NCI-H460 (cell line): ENCODE measurements at places on chromosomes 11 and 22.

- DNase-seq: no peak
These were observed 2.4 kb downstream of the RPS19BP1 start for GRCh38 chr22:39530116-39530515.

GRCh38 chr22:39349967-39350726 lies at the start of gene SYNGR1:
SYNGR1 (plus strand) TSS chr22:39349991; CDS start chr22:39350011, 20 bp downstream.
- DNase-seq: no peak

DNA sequence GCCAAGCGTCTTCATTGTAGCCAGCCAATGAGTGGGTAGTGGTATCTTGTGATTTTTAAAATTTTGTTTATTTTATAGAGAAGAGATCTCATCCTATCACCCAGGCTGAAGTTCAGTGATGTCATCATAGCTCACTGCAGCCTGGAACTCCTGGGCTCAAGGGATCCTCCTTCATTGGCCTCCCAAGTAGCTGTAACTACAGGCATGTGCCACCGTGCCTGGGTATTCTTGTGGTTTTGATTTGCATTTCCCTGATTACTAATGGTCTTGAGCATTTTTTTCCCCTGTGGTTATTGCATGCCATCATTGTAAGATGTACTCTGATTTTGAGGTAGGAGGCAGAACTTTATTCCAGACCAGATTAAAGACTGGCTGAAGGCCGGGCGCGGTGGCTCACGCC lies 2.4 kb upstream of the DENND6B start:
- no peak for DNase-seq

DNA sequence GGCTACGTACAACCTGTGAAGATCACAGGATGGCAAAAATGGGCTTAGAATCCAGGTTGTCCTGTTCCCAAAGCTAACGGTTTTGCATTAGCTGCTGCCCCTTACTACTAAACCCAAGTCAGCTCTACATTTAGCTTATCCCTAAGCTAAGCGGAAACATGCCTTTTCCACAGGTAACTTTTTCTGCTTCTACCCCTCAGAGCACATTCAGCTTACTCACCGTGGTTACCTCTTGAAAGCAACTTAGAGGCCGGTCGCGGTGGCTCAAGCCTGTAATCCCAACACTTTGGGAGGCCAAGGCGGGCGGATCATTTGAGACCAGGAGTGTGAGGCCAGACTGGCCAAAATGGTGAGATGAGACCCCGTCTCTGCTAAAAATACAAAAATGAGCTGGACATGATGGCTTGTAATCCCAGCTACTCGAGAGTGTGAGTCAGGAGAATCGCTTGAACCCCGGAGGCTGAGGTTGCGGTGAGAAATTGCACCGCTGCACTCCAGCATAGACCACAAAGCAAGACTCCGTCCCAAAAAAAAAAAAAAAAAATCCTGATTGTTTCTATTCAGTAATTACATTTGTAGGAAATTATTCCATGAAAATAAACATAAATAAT lies 790 bp upstream of the TMEM41B start:
- DNase-seq: peak; percentile 5

- DNase-seq: no peak
These were observed 60.2 kb downstream of the SMIM38 start for GRCh38 chr11:69215784-69216415.

GRCh38 chr11:118215262-118215661 lies 9.5 kb downstream of the JAML start:
- no peak for DNase-seq

- DNase-seq: no peak
These were observed 316.3 kb upstream of the LARGE1 start for GRCh38 chr22:34236527-34236926.

- no peak for DNase-seq
These were observed 5.8 kb downstream of the CCDC81 start for GRCh38 chr11:86380295-86381059.

DNA sequence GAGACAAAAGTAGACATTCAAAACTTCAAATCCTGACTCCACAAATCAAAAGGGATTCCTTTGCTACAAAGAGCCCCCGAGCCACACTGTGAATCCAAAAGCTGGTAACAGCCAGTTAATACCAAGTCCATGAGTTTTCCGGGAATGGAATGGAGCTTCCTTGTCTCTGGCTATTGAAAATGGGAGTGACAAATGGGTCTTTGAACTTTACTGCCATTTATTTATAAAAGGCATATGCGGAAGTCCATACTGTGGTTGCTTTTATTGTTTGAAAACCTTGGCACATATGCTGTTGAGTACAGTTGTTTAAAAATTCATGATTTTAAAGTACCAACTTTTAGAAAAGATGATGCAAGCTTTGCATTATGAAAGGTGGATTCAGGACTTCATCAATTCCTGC lies 206.2 kb upstream of the NARS2 start:
- no peak for DNase-seq

DNA sequence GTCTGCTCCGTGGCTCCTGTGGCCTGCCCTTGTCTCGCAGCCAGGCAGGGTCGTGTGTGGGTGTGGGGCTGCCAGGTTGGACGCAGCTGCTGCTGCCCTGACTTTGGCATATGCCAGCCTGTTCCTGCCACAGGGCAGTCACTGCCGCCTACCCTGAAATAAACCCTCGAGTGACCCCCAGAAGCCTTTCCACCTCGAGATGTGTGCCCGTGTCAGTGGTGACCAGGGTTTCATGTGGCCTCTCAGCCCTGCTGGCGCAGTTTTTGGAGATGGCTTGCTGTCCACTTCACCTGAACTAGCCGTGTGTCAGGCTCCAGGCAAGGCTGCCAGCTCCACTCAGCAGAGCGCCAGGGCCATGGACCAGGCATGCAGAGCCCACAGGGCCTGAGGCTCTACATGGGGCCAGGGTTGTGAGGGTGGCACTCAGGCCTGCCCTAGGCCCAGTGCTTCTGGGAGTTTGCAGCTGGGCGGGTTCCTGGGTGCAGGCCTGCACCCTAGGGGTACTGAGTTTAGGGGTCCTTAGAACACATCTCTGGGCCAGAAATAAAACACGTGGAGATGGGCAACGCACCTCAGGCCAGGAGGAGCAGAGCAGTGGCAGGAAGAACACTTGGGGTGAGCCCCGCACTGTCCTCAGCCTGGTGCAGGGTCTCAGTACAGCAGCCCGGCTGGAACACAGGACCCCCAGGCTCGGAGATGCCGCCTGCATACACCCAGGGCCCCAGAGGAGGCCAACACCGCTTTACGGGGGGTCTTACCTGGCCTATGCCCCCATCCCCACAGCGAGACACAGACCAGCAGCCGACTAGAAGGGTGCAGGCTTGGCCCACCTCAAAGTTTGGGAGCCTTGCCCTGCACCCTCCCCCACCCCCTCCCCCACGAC lies 8.8 kb upstream of the PANX2 start:
- no peak for DNase-seq

- no peak for DNase-seq
These were observed 48.4 kb upstream of the HORMAD2 start for GRCh38 chr22:30031764-30032455.

DNA sequence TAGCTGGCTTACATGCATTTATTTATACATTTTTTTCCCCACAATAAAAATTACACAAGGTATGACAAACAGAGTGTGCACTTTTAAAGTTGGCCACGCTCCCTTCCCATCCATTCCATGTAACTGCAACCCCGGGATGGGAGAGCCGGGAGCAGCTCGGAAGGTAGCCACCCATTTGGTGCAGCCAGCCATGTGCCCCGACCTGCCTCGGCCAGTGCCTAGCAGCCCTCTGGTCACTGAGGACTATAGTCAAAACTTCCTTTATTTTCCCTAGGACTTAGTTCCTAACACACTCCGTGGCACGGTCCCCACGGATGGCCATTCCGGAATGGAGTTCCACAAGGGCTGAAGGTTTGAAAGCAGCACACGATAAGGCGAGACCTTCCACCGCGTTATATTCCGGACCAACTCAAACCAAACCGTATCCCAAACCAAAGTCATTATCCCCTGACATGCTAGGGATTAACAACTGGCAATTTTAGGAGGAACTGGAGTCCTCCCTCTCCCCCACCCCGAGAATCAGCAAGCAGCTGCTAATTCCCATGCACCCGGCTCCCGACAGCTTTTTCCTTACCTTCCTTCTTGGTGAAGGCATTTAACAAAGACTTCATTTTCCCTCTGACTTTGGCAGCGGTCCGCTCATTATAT lies 426.4 kb downstream of the SHANK2 start:
- no peak for DNase-seq

DNA sequence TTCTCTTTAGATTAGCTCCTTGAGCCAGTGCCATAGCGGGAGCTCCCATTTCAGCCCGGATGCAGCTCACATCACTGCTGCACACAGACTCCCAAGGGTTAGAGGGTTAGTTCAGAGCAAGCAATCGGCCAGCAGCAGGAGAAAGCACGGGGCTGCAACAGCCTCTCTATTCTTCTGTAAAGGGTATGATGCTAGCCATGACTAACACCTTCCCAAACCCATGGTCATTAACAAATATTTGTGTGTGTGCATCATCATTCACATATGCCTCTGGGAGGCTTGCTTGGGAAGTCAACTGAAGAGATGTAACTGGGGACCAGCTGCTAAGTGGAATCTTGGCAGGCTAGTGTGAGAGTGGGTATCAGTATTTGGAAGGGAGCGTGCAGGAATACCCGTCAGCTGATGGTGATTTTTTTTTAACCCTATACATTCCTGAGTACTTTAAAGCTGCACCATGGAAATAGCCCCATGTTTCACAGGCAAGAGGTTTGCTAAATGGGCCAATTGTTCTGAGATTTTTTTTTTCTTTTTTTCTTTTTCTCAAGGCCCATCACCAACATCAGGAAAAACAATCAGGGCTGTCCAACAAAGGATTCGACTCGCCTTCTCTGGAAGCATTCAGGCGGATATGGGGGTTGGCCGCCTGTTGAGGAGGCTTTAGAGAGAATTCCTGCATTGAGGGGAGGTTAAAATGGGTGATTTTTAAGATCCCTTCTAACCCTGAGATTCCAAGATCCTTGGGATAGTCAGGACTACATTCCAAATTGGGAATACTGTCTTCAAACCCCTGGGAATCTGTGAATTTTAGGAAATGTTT lies 33.2 kb upstream of the CCDC89 start:
- peak; percentile 83 for DNase-seq

DNA sequence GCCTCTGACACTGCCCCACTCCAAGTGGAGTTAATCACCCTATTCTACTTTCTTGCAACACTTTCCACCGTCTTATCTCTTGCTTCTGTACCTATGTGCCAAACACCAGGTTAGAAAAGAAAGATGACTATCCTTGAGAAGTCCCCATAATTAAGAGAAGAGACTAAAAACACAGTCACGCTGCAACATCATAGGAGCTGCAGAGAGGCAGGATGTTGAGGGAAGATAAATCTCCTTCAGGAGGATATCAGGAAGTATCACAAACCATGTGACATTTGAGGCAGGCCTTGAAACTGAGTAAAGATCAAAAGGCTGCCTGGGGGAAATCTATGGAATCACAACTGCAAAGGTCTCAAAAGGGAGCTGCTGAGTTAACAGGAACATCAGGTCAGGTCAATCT lies 24.8 kb downstream of the GAB2 start:
- no peak for DNase-seq

DNA sequence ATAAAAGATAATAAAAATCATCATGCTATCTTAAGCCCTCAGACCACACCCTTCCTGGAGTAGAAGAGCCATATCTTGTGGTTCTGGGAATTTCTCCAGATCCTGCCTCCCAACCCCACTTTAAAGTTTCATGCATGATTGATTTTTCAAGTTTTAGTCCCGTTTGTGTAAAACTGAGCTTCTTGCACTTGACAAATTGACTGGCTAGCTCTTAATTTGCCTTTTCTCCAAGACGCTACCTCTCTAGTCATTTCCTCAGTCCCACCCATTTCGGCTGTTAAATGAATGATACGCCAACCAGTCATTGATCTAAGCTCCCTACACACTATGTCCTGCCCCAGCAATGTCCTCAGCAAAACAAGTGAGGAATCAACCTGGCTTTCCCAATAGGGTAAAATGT lies 71.8 kb upstream of the TEAD1 start:
- DNase-seq: no peak

- no peak for DNase-seq
These were observed 48.8 kb upstream of the LARGE1 start for GRCh38 chr22:33969045-33969444.

GRCh38 chr11:62614275-62614674 lies 1.2 kb downstream of the ROM1 start:
- no peak for DNase-seq

- no peak for DNase-seq
These were observed 30.8 kb downstream of the MPPED1 start for GRCh38 chr22:43442386-43443151.

GRCh38 chr11:16854979-16855378 lies 116.5 kb downstream of the C11orf58 start:
- no peak for DNase-seq

- no peak for DNase-seq
These were observed 151.8 kb upstream of the GRIA4 start for GRCh38 chr11:105458071-105458470.

DNA sequence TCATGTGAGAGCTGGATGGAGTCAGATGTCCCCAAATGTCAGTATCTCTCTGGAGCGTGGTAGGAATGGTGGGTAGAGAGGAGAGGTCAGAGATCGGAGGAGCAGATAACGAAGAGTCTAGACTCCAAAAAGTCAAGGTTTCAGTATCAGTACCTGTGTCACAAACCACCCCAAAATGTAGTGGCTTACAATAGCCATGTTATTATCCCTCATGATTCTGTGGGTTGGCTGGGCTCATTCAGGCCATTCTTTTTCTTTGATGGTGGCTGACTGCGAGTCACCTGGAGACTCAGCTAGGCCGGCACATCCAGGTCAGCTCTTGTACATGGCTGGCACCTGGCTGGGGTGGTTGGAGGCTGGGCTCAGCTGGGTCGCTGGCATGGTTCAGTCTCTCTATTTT lies 7.3 kb upstream of the SSTR3 start:
- no peak for DNase-seq

- DNase-seq: no peak
These were observed at the start of gene SLC43A1 for GRCh38 chr11:57515332-57516060. SLC43A1 (minus strand) TSS chr11:57515702; CDS start chr11:57514111, 1,591 bp downstream.

- DNase-seq: no peak
These were observed 97.2 kb downstream of the FBXO7 start for GRCh38 chr22:32571761-32572160.

DNA sequence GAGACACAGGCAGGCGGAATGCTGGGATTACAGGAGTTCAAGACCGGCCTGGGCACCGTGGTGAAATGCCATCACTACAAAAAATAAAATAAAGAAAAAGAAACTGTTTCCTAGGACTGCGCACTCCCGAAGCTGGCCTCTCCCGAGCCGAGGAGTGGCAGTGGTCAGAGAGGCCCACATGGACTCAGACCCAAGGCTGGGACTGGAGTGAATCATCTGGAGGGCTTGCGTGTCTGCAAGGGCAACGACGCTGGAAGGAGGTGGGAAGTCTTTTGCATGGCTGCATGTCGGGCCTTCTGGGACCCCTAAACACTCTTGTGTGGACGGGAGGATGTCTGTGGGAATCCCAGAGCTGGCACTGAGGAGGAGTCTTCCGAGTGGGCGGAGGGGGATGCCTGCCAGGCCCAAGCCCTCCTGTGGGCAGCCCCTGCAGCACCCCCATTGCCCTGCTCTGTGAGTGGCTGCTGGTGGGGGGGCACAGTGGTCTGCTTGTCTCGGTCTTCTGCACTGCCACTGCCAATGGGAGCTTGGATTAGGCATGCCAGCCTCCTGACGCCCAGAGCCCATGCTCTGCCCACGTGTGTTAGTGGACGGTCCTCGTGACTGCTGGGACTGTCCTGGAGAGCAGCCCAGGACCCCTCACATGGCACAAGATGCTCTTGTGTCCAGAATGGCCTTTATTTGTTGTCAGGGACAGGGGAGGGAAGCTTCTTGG lies 1.8 kb upstream of the AP2A2 start:
- no peak for DNase-seq

- no peak for DNase-seq
These were observed 4.4 kb downstream of the HINFP start for GRCh38 chr11:119125821-119126220.
